Stimulated activated CD8-positive, alpha-beta memory T cell treated with anti-CD3 and anti-CD28 coated beads, Interleukin-7, amount 100 ng/mL, for 48 hours (primary cell): ENCODE measurements at places on chromosomes 11 and 22.

GRCh38 chr11:48063424-48063978 is 83.1 kb downstream of the PTPRJ start:
- DNase-seq: no peak

- DNase-seq: no peak
Measured at GRCh38 chr11:69384251-69385143, 90.5 kb downstream of the MYEOV start.

- no peak for DNase-seq
Measured at GRCh38 chr11:11141065-11141464, 212.0 kb downstream of the CSNK2A3 start.

DNA sequence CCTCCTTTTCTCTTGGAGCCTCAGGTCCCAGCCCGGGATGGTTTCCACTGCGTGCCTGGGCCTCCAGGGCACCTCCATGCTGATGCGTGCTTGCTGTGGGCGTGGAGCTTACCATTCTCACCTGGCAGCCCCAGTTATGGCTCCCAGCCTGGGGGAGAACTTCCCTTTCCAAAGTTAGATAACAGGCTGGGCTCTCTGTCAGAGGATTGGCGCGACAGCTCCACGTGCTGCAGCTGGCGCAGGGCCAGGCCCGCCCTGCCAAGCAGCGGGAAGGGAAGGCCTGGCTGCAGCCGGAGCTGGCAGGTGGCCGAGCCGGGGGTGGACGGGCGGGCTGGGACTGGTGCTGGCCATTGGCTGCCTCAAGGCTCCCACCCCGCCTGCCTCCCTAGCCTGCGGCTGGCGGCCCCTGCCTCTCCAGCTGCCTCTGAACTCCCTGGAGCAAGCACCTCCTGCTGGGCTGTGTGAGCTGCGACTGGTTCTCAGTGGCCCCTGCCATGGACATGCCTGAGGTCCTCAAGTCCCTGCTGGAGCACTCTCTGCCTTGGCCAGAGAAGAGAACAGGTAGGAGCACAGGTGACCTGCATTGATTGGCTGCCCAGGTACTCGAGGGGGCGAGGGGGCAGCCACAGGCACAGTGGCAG is 14.6 kb upstream of the TEF start:
- no peak for DNase-seq

- DNase-seq: no peak
Measured at GRCh38 chr11:227824-228379, 8.2 kb downstream of the SIRT3 start.

DNA sequence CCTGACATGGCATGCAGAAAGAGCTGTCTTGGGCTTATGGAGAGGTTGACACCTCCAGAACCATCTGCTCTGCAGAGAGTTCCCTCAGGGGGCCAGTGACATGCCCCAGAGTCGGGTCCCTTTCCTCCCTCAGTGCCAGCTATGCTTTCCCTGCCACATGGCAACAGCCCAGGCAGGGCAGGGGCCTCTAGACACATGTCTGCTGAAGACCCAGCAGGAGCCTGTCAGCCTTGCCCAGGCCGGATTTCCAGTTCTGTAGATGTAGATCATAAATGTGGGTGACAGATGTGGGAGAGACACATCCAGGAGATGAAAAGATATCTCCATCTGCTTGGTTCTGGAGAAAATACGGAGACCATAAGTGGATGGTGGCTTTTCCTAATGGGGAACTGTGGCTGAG is 25.5 kb downstream of the NAV2 start:
- DNase-seq: no peak

- DNase-seq: no peak
Measured at GRCh38 chr11:79439410-79439885, 1.4 kb downstream of the TENM4 start.

GRCh38 chr11:48122246-48122645 is 94.4 kb upstream of the OR4B1 start:
- DNase-seq: no peak

GRCh38 chr22:45310977-45311531 is 1.3 kb downstream of the FAM118A start:
- no peak for DNase-seq

GRCh38 chr11:117205211-117205818 is 6.1 kb downstream of the TAGLN start:
- DNase-seq: no peak

GRCh38 chr11:57290288-57290687 is 34.5 kb downstream of the TNKS1BP1 start:
- no peak for DNase-seq

DNA sequence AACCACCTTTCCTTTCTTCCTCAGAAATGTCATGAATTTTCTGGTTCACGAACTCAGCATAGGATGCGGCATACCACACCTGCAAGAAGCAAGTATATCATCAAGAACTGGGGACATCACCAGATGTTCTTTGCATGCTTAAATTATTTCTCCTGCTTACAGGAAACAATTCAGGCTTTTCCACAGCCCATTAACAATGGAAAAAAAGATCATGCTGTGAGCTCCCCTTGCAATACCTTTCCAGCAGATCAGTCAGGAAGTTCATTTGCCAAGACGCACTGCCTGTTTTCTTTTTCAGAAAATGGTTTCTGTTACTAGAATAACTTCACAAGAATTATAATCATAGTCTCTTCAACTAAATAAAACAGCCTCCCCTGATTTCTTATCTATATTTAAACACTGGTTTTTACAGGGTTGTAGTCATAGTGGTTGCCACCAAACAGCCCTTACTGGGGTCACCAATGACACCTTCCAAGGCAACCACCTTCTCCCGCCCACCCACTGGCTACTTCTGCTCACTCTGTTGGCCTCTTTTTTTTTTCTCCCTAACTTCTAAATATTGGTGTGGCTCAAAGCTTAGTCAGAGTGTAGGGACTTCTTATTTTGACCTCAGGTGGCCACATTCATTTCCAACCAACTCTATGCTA is 42.3 kb upstream of the NFRKB start:
- DNase-seq: no peak

DNA sequence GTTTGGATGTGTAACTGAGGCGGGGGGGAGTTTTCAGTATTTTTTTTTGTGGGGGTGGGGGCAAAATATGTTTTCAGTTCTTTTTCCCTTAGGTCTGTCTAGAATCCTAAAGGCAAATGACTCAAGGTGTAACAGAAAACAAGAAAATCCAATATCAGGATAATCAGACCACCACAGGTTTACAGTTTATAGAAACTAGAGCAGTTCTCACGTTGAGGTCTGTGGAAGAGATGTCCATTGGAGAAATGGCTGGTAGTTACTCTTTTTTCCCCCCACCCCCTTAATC is 2.3 kb downstream of the MALAT1 start:
- no peak for DNase-seq

- no peak for DNase-seq
Measured at GRCh38 chr11:30326114-30326778, 3.3 kb downstream of the ARL14EP start.

DNA sequence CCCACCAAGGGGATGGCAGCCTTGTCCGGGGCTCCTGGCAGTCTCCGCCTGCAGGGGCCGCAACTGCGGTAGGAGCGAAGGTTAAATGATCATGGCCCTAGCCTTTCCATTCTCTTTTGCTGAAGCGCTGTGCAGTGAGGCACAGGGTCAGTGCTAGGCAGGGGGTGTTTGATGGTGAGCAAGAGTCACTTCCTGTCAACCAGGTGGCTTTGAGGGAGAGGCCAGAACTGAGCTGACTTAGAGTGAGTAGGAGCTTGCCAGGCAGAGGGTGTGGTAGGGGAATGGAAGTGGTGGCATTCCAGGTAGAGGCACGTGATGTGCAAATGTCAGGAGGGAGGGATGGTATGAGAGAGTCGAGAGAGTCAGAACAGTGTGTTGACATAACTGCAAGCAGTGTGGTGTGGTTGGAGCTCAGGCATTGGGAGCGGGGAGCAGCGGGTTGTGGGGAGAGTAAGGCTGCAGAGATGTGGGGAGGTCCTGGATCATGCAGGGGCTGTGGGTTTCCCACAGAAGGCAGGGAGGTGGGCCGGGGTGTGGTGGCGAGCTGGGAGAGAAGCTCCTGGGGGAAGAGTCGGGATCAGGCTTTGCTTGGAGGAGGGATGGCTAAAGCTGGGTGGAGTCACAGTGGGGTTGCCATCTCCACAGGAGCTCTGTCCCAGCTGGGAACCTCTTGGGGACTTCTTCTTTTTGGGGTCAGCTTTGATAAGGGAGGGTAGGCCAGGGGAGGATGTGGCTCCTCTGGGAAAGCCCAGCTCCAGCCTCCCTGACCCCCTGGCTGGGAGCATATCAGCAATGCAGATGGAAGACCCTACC is 33.3 kb downstream of the AMPD3 start:
- no peak for DNase-seq

- DNase-seq: no peak
Measured at GRCh38 chr22:48101704-48102103, 1339.3 kb downstream of the TBC1D22A start.

- no peak for DNase-seq
Measured at GRCh38 chr11:65279741-65280440, 18.1 kb downstream of the POLA2 start.

DNA sequence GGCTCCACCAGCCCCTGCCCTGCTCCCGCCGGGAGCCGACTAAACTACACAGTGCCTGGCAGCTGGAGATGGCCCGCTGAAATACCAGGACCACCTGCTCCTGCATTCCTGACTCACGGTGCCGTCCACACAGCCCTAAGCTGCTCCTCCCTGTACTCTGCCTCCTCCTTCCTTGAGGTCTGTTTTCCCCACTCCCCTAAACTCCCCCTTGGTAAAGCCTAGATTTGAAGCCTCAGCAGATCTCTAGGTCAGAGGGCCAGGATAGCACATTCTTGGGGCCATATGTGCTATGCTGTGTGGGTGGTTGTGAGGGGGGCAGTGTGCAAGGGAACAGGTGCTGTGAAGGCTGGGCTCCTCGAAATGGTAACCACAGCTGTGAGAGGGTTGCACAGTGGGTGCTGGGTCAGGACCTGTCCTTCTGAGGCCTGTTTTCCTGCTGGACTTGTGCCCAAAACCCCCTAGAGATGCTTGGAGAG is 9.7 kb downstream of the LRFN4 start:
- DNase-seq: no peak

DNA sequence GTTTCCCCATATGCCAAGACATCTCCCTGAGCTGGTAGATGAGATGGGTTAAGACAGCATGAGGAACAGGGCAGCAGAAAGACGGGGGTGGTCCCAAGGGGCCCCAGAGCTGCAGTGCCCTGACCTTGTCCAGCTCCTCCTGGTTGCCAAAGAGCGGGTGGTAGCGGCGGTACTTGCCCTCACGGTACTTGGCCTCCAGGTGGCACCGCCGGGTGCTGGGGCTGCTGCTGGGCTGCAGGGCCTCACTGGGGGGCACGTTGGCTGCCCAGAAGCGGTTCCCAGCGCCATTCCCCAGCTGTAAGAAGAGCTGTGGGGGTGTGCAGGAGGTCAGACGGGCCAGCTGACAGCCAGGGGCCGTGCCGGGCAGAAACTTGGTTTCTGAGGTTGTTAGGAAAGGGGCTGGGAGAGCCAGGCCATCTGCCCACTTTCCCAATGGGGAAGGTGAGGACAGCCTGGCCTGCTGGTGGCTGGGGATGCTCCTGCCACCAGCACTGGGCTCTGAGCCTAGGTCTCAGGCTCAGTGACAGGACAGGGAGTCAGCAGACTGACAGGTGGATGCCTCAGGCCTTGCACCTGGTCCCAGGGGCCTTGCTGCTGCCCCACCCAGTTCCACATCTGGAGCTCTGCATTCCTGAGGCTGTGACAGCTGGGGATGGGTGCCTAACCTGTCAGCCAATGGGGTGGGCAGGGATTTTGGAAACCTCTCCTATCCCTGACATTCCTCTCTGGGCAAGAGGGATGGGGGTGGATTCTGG is 30.0 kb upstream of the PDE2A start:
- DNase-seq: no peak

- DNase-seq: no peak
Measured at GRCh38 chr11:57312511-57313021, 12.2 kb downstream of the TNKS1BP1 start.

DNA sequence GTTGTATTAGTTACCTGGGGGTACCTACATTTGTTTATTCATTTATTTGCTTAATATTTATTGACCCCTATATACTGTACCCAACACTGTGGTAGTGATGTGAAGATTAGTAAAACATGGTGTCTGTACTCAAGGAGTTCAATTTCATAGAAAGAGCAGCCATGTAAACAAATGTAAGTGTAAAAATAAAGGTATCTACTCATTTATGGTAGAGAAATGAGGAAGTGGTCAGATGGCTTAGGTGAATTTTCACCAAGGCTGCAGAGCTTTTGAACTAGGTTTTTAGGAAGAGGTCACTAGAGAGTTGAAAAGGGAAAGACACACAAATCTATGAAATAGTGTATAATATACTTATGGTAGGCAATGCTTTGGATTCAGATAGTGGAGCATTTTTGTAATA is 11.1 kb downstream of the CTR9 start:
- no peak for DNase-seq

GRCh38 chr11:86390487-86390886 is 15.8 kb downstream of the CCDC81 start:
- no peak for DNase-seq

DNA sequence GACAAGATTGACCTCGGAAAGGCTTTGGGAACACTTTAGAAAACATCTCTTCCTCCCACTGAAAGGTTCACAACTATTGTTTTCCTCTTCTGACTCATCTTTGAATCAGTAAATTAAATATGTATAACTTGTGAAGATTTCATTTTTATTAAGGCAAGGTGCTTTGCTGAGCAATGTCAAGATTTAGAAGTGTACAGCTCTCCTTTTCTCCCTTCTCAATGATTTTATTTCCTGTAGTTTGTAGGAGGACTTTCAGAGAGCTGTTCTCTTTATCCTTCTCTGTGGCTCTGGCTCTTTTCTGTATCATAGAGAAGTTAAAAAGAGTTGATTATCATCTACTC is 594.2 kb downstream of the METTL15 start:
- DNase-seq: no peak

DNA sequence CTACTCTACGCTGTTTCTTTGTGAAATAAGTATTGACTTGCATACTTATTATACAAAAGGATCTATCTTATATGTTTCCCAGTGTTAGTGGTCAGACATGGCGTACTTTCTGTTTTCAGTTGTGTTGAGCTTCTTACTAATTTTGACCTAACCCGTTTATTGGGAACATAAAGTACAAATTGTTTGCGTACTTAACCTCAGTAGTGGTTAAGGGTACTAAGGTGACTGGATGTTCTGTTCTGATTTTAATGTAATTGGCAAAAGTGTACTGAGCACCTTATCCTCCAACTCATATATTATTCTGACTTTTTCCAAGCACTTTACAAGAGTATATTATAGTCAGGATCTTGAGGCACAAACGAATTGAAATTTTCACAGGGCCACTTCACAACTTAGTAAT is 17.2 kb downstream of the TBCEL start:
- no peak for DNase-seq

- no peak for DNase-seq
Measured at GRCh38 chr11:67648796-67649613, 1.5 kb downstream of the ACY3 start.

GRCh38 chr22:38941488-38941987 is 15.9 kb upstream of the APOBEC3A start:
- DNase-seq: peak; percentile 59
